SJSA1 (cell line): ENCODE measurements at places on chromosomes 1 and 21. TPM values are rescaled to one million over a fixed set of nuclear protein-coding genes. Genes with fewer than 3 reads are reported as not detected.

- no peak for DNase-seq
These were observed 97.0 kb downstream of the COQ8A start for GRCh38 chr1:227037121-227037520.

DNA sequence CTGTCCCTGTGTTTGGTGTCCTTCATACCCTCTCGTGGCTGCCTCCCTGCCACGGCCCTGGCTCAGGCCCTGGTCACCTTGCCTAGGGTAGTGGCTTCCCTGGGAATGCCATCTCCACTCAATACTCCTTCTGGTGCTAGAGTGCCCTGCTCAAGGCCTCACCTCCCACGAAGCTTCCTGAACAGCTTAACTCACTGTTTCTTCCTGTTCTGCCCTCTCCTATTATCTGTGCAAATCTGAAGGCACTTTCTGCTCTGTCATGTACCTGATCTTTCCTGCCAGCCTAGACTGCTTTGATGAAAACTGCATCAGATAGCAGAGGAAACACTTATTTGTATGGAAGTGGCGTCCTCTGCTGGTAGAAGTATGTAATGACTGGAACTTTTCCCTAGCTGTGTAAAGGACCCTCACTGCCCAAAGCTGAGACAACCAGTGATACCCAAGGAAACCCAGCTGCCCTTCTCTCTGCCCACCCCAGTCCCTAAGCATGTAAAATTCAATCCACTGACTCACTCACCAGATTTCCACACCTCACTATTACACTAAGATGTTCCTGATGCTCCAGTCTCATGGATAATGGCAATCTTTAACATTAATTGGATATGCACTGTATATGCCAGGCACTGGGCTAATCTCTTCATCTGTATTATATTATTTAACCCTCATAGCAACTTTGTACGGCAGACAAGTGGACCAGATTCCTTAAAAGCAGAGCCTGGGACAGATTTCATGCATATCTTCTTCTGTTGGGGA, 36.2 kb upstream of the BTG2 start:
- DNase-seq = no peak

GRCh38 chr1:203733009-203733863, 31.7 kb upstream of the LAX1 start:
- no peak for DNase-seq

Gene TTC39A
- 3.2 TPM in 1 of 2 replicates, not detected in the other for total RNA-seq

DNA sequence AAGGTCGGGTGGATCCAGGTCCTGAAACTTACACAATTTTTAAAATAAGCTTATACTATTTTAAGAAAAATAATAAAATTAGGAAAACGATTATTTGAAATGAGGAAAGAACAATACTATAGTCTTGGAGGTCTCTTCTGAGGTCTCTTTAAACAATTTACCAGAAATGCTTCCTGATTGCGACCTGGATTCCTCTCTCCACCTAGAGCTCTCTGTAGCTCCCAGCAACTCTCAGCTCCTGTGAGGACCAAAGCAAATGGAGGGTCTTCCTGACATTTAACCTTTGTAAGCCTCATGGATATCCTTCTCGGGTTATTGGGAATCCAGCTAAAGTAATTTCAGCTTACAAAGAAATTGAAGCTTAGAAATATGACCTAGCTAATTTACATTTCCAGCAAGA, 886 bp downstream of the BTBD8 start:
- DNase-seq = no peak

Gene MCOLN3
- 0.16 TPM in 1 of 2 replicates, not detected in the other for total RNA-seq

Gene KRTAP13-2
- not detected in 2 replicates for total RNA-seq

GRCh38 chr1:31027693-31028526, 37.6 kb downstream of the PUM1 start:
- no peak for DNase-seq

- no peak for DNase-seq
These were observed 208.1 kb downstream of the RYR2 start for GRCh38 chr1:237250055-237250454.

DNA sequence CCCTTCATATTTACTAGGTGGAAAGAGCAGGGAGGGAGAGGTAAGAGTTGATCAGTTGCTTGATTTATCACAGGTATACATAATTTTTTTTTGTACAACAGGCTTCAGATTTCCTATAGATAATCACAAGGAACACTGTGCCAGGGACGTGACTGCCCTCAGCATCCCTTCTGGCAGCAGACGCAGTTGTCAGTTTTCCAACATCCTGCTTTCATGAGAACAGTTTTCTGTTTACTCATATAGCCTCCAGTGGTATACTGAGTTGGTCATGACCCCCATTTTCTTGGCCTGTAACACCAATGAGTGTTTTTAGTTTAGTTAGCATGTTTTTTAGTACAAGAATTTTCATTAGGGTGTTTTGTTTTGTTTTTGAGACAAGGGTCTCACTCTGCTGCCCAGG, 37.9 kb upstream of the PTPRF start:
- no peak for DNase-seq

- no peak for DNase-seq
These were observed 51.0 kb downstream of the KCNK2 start for GRCh38 chr1:215133532-215133931.

- DNase-seq = no peak
These were observed 59.3 kb upstream of the LHX8 start for GRCh38 chr1:75074831-75075395.

DNA sequence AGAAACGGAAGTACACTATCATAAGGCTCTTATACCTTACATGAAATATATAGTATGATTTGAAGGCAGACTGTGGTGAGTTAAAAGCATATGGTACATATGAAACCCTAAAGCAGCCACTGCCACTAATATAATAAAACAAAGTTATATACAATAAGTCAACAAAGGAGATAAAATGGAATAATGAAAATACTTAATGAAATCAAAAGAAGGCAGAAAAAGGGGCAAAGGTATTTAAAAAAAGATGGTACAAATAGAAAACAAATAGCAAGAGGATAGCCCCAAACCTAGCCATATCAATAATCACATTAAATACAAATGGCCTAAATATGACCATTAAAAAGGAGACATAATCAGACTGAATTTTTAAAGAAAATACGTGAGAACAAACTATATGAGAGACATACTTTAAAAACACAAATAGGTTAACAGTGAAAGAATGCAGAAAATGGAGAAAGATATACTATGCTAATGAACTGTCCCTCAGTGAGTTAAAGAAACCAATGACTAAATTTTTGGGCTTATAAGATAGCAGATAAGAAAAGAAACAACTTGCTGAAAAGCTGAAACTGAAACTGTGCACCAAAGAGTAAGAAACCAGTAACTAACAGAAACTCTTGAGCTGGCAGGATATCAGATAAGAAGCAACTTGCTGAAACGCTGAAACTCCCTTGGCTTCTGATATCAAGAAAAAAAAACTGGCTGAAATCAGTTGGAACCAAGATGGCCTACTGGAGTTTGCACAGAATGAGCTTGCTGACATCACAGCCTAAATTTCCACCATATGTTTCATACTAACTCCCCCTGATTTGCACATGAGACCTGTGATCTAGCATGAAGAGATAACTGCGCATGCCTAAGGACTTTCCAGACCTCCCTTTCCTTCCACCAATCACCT, 44.3 kb upstream of the IL10 start:
- DNase-seq = no peak

DNA sequence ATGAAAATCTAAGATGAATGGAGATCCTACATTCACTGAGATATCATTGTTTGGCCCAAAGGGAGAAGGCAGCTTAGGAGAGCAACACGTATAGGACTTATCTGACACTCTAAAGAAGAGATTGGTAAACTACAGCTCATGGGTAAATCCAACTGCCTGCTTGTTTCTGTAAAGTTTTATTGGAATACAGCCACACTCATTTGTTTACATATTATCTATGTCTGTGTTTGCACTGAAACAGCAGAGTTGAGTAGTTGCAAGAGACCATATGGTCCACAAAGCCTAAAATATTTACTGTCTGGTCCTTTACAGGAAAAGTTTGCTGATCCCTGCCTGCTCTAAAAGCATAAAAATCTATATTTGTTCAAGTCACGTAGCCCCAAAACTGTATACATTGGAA, 14.3 kb upstream of the LRRC53 start:
- no peak for DNase-seq

- DNase-seq = no peak
These were observed 8.4 kb downstream of the LGR6 start for GRCh38 chr1:202201971-202202370.

Gene FUBP1
- total RNA-seq = 92.5 and 153 TPM in 2 replicates

Gene UTP25
- 3.7 and 6.9 TPM in 2 replicates for total RNA-seq

Gene TDRD5
- total RNA-seq = not detected in 2 replicates

Gene ACTN2
- not detected in 2 replicates for total RNA-seq

- no peak for DNase-seq
These were observed 40.6 kb upstream of the TSPEAR start for GRCh38 chr21:44751799-44752636.

GRCh38 chr21:42337830-42338728, 12.7 kb downstream of the TFF2 start:
- peak; percentile 43 for DNase-seq

DNA sequence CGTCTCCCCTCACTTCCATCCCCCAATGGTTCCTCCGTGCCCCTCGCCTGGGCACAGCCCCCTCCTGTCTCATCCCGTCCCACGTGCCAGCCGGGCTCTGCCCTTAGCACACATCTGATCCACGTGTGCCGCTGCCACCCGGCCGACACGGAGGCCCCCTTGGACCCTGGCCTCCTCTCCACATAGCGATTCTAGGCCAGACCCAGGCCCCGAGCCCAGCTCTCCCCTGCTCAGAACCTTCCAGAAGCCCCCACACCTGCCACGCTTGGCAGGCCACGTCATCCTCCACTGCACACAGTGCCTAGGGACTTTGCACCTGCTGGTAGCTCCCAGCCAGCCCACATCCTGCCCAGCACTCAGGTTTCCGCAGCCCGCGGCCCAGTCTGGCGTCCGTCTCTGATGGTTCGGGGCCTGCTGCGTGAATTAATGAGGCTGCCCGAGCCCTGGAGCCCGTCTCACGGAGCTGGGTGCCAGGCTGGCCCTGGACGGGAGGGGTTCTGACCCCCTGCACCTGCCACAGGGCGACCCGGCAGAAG, 20.1 kb downstream of the PLCH2 start:
- no peak for DNase-seq

- DNase-seq = peak; percentile 71
These were observed 79.0 kb upstream of the KRTAP19-8 start for GRCh38 chr21:31117128-31117916.

- DNase-seq = peak; percentile 36
These were observed 16.9 kb downstream of the TINAGL1 start for GRCh38 chr1:31593136-31593665.

Gene ROR1
- total RNA-seq = 14.8 and 19.7 TPM in 2 replicates

DNA sequence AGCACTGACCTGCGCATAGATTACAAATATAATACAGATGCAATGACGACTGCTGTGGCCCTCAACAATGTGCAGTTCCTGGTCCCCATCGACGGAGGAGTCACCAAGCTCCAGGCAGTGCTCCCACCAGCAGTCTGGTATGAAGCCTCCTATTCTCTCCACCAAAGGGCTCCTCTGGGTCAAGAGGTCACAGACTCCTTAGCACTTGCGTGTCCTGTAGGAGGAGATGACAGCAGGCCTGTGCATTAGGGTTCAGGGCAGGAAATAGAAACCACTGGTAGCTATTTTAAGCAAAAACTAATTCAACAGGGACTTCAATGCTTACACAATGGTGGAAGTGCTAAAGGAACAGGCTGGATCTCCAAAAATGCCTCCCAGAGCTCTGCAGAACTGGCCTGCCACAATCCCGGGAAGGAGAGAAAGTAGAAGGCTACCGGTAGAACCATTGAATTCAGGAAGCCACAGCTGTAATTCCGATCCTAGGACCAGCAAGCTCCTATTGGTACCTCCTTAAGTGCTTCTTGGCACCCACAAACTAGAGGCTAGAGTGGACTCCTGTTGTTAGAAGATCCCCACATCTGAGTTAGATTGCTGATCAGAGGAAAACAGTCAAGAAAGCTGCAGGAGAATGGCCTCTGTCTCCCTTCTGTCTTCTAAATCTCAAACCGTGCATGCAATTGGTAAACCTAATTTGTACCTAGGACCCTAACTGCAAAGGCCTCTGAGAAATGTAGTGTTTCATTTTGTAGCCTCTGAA, 12.7 kb upstream of the DYNLT5 start:
- DNase-seq = no peak

DNA sequence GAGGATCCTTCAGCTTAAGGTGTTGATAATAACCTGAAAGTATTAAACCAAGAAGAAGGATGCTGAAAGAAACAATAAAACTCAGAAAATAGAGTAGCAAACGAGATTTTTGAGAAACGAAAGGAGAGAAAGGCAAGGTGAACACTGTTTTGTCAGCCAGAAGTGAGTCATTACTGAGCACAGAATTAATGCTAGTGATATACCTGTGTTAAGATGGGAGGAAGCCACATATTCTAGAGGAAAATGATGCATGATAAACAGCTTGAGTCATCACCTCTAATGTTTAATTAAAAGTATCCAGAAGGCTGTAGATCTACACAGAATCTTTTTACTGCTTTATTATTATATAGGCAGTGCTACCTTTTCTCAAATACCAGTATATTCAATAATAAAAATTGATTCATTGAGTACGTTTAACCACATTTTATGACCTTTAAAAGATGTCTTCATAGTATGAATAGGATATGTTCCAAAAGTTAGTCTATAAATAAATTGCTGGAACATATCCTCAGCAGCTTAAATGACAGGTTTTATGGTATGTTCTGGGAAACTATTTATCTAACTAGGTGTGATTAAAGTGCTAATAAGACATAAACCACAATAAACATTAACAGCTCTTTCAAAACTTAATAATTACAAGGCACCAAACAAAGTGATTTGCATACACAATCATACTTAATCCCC, 10.3 kb downstream of the SH3GLB1 start:
- no peak for DNase-seq

DNA sequence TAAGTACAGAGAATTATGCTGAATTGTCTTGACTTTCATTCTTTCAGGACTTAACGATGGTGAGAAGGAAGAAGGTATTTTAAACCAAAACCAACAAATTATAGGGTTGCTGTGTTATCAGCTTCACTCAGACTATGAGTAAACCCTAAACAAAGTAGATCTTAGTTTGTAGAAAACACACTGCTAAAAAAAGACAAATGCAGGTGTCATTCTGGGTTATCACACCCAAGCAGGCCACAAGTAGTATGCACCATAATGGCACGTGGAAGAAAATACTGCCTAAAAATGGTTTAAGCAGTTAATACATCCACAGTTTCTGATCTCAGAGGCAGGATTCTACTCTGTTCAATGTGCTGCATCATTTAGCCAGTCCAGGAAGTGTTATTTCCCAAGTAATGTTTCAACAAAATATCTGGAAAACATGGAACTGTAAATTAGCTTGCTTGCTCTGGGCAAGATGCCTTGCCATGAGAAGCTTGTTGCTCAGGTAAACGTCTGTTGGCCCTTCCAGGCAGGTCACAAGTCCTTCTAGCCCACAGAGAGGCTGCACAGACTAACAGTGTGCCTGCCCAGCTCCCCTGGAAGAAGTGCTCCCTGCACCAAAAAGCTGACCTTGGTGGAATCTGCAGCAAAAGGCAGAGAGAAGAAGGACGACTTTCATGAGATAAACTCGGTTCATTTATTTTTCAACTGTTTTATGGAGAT, 4.1 kb downstream of the DIPK1A start:
- DNase-seq = no peak

GRCh38 chr1:7403265-7404045, 367.6 kb upstream of the VAMP3 start:
- DNase-seq = peak; percentile 30
